WTC11 (cell line): ENCODE measurements at places on chromosomes 4 and X.

GRCh38 chr4:17206829-17207801, 304.8 kb downstream of the QDPR start:
- DNase-seq, result no peak

- no peak for DNase-seq
These were observed 135.3 kb upstream of the LDB2 start for GRCh38 chr4:17033768-17034181.

DNA sequence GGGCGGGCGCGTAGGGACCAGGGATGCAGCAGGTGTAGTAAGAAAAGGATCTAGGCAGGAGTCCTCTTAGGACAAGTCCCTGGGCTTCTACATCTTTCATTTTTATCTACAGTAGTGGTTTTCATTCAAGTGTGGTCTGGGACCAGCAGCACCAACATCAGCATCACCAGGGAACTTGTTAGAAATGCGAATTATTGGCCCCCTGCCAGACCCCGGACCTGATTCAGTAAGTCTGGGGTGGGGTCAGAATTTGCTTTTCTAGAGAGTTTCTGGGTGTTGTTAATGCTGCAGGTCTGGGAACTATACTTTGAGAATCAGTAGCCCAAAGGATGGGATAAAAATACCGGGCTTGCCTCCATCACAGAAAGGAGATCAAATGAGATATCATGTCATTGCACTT, 1.3 kb upstream of the PCYT1B start:
- no peak for DNase-seq

- no peak for DNase-seq
These were observed 136.8 kb downstream of the TECRL start for GRCh38 chr4:64272432-64272831.

DNA sequence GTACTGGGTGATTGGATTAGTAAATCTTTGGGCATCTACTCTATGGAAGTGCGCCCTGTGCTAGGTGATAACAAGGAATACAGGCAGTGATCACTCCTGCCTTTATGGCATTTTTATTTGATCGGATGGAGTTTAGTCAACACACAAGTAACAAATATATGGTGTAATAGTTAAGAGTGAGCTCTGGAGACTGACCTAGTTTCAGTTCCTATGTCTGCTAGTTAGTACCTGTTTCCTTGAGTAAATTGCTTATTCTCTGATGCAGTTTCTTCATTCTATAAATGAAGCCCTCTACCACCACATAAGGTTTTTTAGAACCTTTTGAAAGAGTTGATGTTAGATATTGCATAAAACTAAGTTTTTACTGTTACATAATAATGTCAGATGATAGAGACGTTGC, 134.6 kb downstream of the KDM6A start:
- DNase-seq, result no peak

GRCh38 chr4:54058171-54058570, 6.2 kb downstream of the CHIC2 start:
- no peak for DNase-seq

DNA sequence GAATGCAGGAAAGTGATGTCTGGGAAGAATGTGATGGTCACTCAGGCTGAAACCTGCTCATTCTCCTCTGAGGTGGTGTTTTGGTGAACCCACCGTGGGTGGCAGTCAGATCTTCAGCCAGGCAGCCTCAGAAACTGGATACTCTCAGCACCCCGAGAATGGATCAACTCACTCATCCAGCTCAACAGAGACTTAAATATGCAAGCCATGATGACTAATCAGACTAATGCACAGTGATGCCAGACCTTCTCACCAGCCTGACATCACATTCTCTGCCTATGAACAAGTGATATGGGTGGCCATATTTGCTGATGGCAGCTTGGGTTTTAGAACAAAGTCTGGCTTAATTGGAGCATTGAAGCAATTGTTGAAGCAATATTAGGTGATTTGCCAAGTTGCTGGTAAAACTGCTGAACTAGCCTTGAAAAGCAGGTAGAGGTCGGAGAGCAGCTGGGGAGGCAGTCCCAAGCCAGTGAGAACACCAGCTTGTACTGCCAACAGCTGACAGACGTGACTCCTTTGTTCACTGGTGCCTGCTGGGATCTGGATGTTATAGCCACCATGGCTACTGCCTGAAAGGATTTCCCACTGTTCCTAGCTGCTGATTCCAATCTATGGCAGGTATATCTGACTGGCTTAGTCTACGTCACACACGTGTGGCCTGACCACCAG, 608.1 kb downstream of the MID1IP1 start:
- no peak for DNase-seq

DNA sequence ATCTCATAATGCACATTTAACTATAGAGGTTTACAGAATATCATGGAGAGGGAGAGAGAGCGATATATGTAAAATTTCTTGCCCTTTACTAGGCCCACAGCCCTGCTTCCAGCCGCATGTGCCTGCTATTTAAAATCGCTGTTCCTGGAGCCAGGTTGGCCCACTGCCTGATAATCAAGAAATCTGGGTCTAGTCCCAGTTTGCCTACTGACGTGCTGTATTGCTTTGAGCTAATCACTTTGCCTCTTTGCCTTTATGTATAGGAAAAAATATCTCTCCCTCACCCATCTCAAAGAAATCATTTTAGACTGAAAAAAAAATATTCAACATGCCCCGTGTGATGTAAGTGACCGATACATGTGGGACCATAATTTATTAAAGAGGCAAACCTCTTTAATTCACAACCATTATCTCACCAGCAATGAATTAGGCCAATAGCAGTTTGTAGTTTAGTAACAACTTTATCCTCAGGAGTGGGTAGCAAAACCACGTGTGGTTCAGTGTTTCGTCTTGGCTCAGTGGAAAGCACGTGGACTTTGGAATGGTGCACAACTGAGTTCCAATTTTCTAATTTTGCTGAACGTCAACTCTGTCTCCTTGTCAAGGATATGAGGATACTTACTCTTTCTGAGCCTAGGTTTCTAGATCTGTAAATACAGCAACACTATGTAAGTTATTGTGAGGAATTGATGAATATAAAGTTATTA, 62.6 kb downstream of the GRXCR1 start:
- no peak for DNase-seq

- DNase-seq, result no peak
These were observed 521.5 kb downstream of the GRID2 start for GRCh38 chr4:92825256-92825655.

- no peak for DNase-seq
These were observed 106.3 kb upstream of the BOD1L1 start for GRCh38 chr4:13733817-13734216.
